ENCODE measurements at places on chromosomes 3 and 15.

- no peak for DNase-seq
Measured at GRCh38 chr15:78104119-78104479, 11.7 kb downstream of the SH2D7 start.

DNA sequence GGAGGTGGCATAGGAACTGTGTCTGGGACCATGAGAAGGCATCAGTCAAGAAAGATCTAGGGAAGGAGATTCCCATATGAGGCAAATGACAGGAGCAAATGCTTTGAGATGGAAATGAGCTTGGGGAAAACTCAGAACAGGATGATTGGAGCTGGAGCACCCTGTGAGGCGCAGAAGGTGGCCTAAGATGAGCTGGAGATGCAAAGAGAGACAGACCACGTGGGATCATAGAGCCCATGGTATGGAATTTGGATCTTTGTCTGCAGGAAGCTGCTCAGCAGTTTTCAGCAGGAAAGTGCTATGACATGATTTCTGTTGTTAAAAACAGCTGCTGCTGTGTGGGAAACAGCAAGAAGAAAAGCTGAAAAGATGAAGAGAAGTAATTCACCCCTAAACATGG is 310.6 kb downstream of the MAGI1 start:
- DNase-seq = no peak

GRCh38 chr3:135878501-135878900 is 87.0 kb upstream of the PPP2R3A start:
- DNase-seq = no peak

GRCh38 chr3:12558706-12559105 is 1.8 kb downstream of the MKRN2 start:
- no peak for DNase-seq

GRCh38 chr15:25545017-25545416 is 106.2 kb upstream of the UBE3A start:
- DNase-seq = peak; percentile 7

DNA sequence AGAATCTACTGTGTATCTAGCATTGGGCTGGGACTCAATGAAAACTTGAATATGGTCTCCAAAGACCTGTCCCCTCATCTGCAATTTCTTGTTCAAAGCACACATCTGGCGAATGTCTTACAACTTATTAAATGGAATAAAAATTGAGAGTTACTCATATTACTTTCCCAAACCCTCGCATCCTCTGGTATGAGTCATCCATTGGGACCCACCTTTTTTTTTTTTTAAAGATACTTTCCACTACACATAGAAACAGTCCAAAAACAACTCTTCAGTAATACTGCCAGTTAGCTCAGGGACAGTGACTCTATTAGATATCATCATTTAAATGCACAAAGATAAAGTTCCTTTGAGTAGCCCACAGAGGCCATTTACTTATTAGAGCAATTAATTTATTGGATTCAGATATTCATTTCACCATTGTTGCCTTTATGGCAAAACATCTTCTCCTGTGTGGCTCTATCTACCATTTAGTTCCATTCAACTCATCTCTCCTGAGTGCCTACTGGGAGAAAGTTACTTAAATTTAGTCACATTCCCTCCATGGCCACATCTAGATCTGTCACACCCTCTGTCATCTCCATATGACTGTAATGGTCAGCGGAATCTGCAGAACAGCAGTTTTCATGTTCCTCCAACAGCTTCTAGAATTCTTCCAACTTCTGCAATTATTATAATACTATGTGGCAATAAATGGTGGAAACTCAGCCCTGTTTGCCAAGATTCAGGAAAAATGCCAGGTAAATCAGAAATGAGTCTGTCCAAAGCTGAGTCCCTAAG is 77.9 kb upstream of the ARHGEF3 start:
- DNase-seq = no peak

- DNase-seq = no peak
Measured at GRCh38 chr3:188446766-188447165, 292.8 kb downstream of the LPP start.

DNA sequence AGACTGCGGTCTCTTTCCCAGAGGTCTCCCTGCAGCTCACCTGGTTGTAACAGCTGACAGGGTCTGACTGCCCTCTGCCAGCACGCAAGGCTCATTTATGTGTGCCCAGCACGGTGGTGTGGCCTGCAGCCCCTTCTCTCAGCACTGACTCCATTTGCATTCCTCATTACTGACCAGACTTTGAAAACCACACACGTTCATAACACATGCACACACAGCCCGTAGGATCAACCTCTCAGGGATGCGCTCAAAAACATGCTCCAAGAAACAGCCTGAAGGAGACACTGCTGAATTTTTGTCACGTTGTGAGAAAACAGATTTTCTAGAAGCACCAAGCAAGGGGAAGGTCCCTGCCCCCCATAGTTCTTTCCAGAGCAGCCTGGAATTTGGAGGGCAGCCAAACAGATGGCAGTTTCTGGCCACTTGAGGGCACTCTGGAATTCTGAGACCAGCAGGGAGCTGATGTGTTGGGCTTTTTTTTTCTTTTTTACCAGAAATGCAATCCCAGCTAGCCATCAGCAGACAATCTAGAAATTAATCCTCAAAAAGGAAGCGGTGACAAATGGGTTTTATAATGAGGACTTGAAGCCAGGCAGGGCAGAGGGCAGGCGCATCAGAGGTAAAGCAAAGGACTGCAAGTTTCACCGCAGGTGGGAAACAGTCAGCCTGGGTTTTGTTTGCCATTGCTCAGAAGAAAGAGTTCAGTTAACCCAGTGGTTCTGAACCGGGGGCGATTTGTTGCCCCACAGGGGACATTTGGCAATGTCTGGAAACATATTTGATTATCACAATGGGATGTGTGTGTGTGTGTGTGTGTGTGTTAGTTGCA is 170.5 kb upstream of the PROK2 start:
- peak; percentile 45 for DNase-seq

GRCh38 chr3:161026612-161027510 is 78.3 kb downstream of the B3GALNT1 start:
- DNase-seq = no peak

DNA sequence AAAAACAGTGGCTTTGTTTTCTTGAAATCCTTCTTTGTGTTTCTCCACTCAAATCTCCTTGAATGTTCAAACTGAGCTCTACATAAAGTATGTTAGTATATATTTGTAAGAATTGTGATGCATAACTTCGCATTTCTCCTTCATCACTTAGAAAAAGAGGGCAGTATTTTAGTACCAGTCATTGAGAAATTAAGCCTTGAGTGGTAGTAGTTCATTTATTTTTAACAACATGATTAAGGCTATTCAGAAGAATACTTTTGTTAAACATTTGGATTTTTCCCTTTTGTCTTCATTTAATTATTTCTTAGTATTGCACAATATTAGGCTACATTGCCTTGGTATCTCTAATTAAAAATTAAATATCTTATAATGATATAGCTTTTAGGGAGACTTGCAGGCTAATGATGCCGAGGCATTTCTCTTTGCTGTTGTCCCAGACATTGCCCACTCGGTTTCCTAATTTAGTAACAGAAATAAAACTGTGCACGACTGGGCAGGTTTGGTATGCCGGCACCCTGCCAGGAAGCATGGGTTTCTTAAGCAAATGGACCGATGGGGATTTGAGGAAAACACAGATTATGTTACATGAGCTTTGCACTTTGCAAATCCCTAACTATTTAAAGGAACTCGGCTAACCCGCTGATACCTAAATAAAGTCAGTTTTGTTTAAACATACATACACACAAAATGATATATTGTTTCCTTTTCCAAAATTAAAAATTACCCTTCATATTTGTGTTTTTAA is 54.7 kb downstream of the LRRC28 start:
- DNase-seq = no peak

GRCh38 chr3:56339671-56340070 is 128.6 kb downstream of the ERC2 start:
- no peak for DNase-seq

DNA sequence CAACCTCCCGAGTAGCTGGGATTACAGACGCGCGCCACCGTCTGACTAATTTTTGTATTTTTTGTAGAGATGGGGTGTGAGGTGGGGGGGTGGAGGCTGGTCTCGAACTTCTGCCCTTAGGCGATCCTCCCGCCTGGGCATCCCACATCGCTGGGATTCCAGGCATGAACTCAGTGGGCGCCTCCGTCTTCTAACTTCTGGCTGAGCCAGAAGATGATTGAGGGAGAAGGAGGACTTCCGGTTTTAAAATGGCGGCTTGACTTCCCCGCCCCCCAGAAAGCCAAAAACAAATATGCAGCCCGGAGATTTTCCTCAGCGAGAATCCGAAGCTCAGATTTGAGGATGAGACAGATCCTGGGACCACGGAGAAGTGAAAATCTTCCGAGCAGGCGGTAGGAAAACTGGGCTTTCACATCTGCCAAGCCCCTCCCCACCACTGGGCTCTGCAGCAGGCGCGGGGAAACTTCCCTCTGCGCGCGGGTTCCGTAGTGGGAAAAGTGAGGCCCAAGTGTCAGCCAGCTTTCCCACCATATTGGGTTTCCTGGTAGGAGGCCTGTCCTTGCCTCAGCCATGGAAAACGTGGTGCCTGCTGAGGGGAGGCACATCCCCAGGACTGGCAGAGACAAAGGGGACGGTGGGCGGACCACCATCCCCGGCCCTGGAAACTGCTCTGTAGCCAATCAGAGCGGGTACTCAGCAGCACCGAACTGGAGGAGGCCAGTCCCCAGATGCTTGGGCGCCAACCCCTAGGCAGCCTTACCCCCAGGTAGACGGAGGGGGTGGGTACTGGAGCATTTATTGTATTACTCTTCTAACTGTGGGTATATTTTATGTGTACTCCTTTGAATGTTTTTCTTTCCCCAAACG is 17.3 kb downstream of the CHST14 start:
- DNase-seq = no peak

GRCh38 chr3:184145111-184145524 is 10.0 kb downstream of the EIF2B5 start:
- peak; percentile 26 for DNase-seq

- no peak for DNase-seq
Measured at GRCh38 chr3:149765762-149766334, 13.6 kb upstream of the COMMD2 start.

DNA sequence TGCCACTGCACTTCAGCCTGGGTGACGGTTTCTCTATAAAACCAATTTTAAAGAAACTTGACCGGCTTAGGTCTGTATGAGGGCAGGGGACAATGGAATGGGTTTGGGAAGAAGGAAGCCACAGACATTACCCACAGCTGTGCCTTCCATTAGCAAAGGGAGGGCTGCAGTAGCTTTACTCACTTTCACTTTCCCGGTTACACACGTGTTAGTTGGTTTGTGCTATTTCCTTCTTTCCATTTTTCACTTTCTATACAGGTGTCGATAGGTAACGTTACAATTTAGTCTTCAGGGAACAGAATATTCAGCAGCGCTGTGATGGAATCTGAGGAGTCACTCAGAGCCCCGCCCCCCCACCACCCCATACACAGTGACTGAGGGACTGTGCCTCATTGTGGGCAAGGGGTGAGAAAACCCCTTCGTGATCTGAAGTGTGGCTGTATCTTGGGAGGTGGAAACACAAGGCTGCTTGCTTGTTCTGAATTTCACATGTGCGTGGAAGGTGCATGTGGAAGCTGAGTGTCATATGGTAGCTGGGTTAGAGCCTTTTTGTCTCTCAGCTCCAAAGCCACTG is 44.8 kb upstream of the RPL32 start:
- DNase-seq = peak; percentile 25

DNA sequence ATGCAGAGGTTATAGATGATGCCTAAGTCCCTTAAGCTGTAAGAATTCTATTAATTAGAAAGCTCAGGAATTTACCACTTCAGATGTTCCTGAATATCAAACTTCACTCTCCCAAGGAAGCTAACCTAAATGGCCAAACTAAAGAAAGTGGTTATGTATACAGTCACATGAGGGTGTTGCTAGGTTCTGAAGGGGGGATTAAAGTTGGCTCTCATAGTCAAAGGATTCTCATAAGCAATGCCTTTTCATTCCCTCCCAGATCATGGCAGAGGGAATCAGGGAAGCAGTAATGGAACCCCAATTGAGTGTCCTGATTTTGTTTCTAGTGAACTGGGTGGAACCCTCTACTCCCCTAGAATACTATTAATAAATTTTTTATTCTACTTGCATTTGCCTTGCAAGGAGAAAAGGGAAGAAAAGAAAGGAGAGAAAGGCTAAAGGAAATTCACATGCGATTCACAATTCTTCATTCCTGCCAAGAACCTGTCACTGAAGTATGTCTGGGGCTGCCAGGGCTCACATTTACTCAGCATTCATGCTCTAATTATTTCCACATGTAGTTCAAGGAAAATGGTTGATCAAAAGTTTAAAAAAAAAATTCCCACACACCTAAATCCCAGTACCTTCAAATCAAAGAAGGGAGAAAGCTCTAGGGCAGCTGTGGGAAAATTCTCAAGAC is 25.1 kb downstream of the FSTL1 start:
- DNase-seq = no peak

DNA sequence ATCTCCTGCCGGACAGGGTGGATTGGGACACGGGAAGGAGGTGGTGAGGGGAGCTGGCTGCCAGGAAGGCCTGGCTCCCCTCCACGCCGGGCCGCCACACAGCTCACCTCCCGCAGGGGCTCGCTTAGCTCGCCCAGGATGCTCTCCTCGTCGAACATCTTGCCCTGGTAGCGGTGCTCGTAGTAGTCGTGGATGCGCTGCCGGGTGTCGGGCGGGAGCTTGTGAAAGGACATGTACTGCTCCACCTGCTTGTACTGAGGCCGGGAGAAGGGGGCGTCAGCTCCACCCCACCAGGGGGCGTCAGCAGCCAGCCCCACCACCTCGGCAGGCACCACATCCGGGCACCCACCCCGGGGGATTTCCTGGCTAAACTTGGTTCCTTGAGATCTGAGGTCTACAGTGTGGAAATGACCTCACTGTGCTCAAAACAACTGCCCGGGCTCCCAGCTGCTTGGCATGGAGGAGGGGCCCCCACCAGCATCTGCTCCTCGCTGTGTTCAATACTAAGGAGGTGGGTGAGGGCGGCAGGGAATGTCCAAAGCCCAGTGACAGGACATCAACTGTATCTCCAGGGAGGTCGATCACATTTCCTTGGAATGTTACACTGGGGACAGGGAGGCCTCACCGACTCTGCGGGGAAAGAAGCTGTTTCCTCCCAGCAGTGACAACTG is 43.4 kb downstream of the HCN4 start:
- no peak for DNase-seq

GRCh38 chr15:41291065-41291631 is 41.2 kb downstream of the OIP5 start:
- no peak for DNase-seq

DNA sequence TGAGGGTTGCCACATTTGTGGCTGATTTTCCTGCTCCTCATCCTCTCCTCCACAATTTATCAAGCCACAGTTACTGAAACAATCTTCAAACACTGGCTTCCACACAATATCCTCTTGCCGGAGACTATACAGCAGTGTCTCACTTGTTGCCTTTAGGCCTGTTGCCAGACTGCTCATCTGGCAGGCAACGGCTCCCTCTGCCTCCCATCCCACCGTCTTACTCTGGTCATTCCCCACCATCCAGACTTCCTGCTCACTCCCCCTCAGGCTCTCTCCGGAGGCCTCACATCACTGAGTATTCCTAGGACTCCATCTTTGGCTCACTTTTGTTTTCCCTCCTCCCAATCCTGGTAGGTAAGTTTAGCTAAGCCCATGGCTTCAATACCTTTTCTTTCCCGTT is 301.9 kb downstream of the IL20RB start:
- no peak for DNase-seq

- no peak for DNase-seq
Measured at GRCh38 chr15:92167451-92167850, 226.2 kb upstream of the ST8SIA2 start.

GRCh38 chr15:51286816-51287215 is 51.6 kb downstream of the CYP19A1 start:
- DNase-seq = no peak
